Activated CD4-positive, alpha-beta T cell treated with anti-CD3 and anti-CD28 coated beads for 36 hours (primary cell): ENCODE measurements at places on chromosomes 1 and 21. TPM values are rescaled to one million over a fixed set of nuclear protein-coding genes. Genes with fewer than 3 reads are reported as not detected.
A peak's percentile ranks its signal among the peaks of the same experiment; 100 is the strongest.

The GJA5 gene
- total RNA-seq = not detected

The ITLN2 gene
- not detected for total RNA-seq

The DNALI1 gene
- not detected for total RNA-seq

The KCNT2 gene
- total RNA-seq = 0.05 TPM

The LRRC7 gene
- total RNA-seq = not detected

The PAPPA2 gene
- total RNA-seq = 0.28 TPM

- peaks cover 30% of the 10 kb centered on the region for H3K4me1 ChIP-seq
- no peaks in the 10 kb centered on the region for H3K27me3 ChIP-seq
- peak within 1 kb of the TSS; percentile 96 for H3K4me3 ChIP-seq
- peak within 1 kb of the TSS; percentile 73 for H3K27ac ChIP-seq
Observed at GRCh38 chr1:244050835-244051444, at the start of gene ZBTB18. TSS of gene ZBTB18 (plus strand) at chr1:244051283. CDS start at chr1:244051432, 149 bp downstream.

GRCh38 chr1:153978274-153978909 is 918 bp upstream of the JTB start:
- DNase-seq = no peak
- no peaks in the 10 kb centered on the region for H3K27me3 ChIP-seq
- peaks cover 34% of the 10 kb centered on the region for H3K36me3 ChIP-seq
- H3K4me3 ChIP-seq = peak overlapping the region; percentile 97
- peaks cover 29% of the 10 kb centered on the region for H3K4me1 ChIP-seq
- H3K27ac ChIP-seq = peak overlapping the region; percentile 96

DNA sequence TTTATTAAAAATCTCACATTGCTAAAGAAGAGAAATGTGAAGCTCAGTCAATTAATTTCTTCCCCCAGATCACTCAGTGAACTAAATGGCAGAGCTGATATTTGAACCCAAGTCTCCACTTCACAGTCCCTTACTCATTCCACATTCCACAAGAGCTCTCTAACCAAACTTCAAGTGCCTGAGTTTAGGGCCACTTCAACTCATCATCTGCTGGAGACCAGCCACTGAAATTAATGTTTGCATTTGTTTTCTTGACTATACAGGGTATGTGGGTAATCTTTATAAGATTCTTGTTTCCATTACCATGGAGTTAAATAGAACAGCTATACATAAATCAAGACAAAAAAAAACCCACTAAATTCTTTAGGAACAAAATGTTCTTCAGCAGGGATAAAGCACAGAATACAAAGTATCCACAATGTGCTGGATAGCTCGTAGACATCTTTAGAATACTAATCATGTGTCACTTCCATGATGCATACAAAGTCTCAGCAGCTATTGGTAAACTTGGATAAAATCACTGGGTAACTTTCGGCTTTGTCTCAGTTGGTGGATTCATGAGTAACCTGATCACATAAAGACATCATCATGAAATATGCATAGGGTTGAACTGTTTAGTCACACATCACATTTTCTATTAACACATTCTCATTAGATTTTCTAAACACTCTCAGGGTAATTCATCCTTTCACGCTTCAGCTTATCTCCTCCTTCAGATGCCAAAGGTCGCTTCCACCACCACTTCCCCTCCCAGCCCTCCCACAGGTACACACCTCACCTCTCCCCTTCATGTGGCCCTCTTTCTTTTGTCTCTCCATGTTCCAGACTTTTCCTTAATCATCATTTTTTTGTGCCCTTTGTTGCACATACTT is 89.8 kb downstream of the LRRC53 start:
- H3K27ac ChIP-seq = no peak overlapping the region
- no peaks in the 10 kb centered on the region for H3K4me1 ChIP-seq
- no peaks in the 10 kb centered on the region for H3K27me3 ChIP-seq
- H3K4me3 ChIP-seq = no peak overlapping the region
- H3K36me3 ChIP-seq = no peaks in the 10 kb centered on the region

GRCh38 chr1:116529199-116529631 is 41.6 kb downstream of the CD58 start:
- H3K27me3 ChIP-seq = no peaks in the 10 kb centered on the region
- H3K36me3 ChIP-seq = peaks cover 36% of the 10 kb centered on the region
- H3K4me1 ChIP-seq = no peaks in the 10 kb centered on the region
- no peak for DNase-seq

DNA sequence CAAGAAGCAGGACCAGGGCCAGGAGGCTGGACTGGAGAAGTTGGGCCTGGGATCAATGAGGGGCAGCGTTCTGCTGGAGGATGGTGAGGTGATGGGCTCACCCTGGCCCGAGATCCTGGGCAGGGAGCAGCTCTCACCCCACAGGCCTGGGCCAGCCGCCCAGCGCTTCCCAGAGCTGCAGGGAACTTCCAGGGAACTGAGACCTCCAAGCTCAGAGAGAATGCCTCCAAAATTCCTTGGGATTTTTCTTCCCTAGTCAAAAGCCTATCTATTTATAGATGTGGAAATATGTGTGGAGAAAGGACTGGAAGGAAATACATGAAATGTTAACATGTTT is 121.2 kb downstream of the SPSB1 start:
- H3K36me3 ChIP-seq = peaks cover 3% of the 10 kb centered on the region
- H3K4me1 ChIP-seq = peaks cover 50% of the 10 kb centered on the region
- H3K27ac ChIP-seq = no peak overlapping the region
- DNase-seq = no peak
- no peak overlapping the region for H3K4me3 ChIP-seq
